ENCODE measurements at places on chromosomes 5 and 9.

GRCh38 chr5:158570502-158570901 lies 529.2 kb downstream of the EBF1 start:
- DNase-seq: no peak

- DNase-seq: no peak
Observed at GRCh38 chr9:13952906-13953305, 361.0 kb downstream of the NFIB start.

DNA sequence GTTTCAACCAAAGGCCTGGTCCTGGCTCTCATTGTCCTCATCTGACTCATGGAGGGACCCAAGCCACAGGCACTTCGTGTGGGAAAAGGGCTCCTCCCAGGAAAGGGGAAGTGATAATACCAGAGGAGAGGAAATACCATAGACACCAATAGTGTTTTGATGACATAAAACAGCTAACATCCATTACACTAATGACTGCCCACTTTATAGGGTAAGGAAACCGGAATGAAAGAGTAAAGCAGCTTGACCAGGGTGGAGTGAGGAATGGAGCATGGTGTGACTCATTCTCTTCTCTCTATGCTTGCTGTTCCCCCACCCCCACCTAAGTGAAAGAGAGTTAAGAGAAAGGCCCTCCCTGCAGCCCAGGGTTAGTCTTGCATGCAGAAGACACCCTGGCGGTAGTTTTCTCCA lies 67.4 kb upstream of the HRH2 start:
- DNase-seq: no peak

DNA sequence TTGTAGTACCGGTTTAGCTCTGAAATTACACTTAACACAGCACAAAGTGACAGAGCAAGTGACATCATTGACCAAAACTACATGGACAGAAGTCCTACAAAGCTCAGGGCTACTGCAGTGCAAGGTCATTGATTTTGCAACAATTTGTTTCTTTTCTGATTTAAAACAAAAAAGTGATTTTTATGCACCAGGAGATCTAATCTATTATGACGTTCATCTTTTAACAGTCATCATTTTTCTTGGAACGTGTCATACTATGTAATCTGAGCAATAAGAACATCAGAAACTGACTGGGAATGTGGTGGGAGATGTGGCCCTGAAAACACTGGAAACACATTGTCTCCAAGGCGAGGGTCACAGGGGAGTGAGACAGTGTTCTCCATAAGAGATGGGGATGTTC lies 17.4 kb upstream of the ZFAND5 start:
- DNase-seq: no peak

DNA sequence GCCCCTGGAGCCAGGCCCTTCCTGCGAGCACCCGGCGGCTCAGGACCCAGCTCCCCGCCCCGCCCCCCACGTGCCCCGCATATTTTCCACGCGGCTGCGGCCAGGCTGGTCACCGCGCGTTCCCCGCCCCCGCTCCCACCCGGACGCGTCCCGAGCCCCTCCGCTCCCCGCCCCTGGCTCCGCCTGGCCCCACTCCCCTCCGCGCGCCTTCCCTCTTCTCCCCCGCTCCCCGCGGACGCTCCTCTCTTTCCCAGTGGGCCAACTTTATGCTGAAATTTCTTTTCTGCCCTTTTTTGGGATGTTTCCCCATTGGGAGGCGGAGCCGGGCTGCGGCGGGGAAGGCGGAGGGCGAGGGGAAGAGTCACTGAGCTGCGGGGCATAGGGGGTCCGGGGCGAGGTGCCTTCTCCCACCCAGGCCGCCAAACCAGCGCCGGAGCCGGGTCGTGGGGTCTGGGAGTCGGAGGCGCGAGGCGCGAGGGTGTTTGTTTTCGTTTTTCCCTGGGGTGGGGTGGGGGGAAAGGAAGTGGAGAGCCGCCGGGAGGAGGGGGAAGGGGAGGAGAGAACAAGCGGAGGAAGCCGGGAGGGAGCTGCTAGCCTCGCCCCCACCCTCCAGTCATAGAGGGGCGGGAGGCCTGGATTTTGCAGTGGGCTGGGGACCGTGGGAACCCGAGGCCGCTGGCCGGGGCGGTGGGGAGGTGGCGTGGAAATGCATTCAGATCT lies 1.0 kb upstream of the TPM2 start:
- DNase-seq: no peak

DNA sequence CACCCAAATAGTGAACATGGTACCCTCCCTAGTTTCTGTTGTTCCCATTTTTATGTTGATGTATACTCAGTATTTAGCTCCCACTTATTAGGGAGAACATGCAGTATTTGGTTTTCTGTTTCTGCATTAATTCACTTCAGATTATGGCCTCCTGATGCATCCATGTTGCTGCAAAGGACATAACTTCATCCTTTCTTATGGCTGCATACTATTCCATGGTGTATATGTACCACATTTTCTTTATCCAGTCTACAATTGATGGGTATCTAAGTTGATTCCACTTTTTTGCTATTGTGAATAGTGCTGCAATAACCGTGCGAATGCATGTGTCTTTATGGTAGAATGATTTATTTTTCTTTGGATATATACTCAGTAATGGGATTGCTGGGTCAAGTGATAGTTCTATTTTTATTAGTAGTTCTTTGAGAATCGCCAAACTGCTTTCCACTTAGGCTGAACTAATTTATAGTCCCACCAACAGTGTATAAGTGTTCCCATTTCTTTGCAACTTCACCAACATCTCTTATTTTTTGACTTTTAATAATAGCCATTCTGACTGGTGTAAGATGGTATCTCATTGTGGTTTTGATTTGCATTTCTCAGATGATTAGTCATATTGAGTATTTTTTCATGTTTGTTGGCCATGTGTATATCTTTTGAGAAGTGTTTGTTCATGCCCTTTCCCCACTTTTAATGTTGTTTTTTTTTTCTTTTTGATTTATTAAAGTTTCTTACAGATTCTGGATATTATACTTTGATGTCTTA lies 79.6 kb downstream of the SMIM15 start:
- no peak for DNase-seq

GRCh38 chr5:61575103-61575502 lies 243.0 kb downstream of the ZSWIM6 start:
- DNase-seq: no peak

GRCh38 chr5:59272809-59273427 lies 620.6 kb downstream of the PDE4D start:
- DNase-seq: no peak

DNA sequence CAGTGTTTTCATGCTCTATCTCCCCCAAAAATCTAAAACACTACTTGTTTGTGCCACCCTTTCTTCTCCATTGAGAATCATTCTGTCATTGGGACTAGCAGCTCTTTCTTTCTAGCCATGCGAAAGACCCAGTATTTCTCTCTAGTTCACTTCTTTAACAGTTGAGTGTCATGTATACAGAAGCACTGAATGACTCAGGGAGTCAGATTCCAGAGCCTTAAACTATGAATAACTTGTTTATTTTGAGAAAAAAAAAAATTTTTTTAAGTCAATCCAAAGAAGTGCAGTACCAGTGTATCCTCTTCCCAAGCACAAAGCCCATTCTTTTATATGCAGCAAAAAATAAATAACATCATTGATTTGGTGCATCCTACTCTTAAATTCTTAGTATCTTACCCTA lies 415.4 kb upstream of the GRAMD2B start:
- no peak for DNase-seq

- no peak for DNase-seq
Observed at GRCh38 chr9:127862075-127863011, 7.9 kb upstream of the ENG start.

DNA sequence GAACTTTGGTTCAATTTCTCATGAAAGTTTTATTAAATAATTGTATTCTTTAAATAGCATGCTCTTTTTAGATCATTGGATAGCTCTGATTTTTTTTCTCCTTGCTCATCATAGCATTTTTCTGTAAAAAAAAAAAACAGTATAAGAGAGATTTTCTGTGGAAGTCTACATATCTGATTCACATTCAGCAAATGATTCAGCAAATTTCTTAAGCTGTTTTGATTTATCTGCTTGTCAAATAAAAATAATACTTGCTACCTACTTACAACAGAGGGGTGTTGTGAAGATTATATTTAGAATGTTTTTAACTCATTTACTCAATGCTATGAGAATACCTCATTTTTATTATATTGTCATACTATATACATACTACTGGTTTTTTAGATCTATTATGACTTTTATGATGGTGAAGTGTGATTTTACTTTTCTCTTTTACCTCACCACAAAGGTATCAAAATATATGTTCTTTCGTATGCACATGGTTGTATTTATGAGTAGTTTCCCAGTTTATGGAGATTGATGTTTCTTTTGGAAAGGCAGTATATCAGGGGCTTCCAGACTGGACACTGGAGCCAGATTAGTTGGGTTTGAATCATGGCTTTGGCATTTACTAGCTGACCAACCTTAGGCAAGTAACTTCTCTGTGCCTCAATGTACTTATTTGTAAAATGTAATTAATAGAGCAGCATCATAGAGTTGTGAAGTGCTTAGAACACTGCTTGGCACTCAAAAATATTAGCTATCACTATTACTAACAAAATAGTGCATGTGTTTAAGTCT lies 25.5 kb downstream of the TNPO1 start:
- no peak for DNase-seq

GRCh38 chr5:6391151-6391550 lies 12.8 kb upstream of the MED10 start:
- DNase-seq: no peak

DNA sequence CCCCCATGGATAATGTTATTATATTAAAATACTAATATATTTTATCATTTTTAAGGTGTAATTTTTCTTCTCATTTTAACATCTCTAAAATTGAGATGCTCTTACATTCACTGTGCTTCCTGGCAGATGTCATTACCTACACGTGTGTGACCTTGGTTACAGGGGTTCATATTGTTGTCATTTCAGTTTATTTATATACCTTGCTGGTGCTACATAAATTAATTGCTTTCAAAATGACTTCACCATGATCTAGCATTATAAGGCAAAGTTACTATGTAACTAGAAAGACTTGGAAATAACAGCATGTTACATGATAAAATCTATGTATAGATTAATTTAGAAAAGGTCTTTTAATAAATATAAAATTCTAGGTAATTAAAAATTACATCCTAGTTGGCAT lies 60.9 kb downstream of the ARHGEF28 start:
- DNase-seq: no peak

DNA sequence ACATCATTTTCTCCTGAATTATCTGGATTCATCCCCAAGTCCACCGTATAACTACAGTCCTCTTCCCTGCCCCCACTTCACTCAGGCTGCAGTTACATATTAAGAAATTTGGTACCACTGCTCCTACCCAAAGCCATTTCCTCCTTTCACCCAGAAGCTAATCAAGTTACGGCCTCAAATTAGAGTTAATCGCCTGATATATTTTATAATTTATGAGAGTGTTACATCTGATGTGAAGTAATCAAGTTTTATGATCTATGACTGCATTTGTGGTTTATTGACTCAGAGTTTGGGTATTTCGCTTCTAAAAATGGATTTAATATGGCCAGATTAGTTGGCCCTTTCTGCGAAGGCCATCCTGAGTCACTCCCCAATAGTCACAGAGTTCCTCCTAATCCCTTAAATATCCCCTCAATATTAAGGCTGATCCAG lies 223.6 kb upstream of the KIF2A start:
- peak; percentile 9 for DNase-seq

- DNase-seq: no peak
Observed at GRCh38 chr9:120928015-120928482, 1.5 kb upstream of the TRAF1 start.

GRCh38 chr5:35308421-35308820 lies 78.1 kb upstream of the PRLR start:
- no peak for DNase-seq

DNA sequence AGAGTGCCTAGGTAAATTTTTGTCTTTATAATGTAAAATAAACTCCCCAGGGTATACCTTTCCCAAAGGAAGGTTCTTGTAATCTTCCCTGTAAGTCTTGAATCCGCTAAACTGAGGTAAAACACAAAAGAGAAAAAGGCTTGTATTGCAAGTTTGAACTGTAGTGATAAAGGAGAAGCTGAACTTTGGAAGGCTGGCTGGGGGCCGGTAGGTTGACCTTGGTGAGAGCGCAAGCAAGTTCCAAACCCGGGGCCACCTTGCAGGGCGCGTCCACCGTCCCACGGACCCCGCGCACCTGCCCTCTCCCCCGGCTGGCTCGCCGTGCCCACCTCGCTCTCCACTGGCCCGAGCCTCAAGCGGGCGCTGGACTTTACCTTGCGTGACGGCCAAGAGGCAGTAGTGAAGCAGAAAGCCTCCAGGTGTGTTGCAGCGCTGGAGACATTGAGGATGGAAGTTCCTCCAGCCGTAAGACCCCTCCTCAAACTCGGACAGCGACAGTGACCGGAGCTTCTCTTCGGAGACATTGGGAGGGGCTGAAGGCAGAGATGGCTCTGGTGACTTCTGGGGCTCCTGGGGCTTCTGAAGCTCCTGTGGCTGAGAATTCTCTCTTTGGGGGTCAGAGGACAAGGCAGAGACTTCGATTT lies 428 bp downstream of the SLCO4C1 start:
- DNase-seq: peak; percentile 14

GRCh38 chr5:122165559-122166078 lies 36.3 kb downstream of the ZNF474 start:
- DNase-seq: no peak

DNA sequence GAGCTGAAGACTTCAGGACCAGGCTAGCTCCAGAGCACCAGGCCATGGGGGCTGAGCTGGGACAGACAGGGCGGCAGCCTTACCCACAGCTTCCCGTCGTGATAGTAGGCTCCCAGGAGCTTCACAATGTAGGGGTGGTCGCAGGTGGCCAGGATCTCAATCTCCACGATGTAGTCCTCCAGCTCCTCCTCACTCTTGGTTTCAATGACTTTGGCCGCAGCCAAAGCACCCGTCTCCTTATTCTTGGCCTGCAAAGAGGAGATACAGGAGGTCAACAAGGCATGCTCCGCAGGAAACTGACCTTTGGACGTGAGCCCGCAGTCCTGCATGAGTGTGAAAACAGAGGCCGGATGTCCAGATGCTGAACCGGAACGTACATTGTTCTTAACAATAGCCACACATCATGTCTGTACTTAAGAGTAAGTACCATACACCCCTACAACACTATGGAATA lies 31.5 kb downstream of the STK10 start:
- DNase-seq: no peak

DNA sequence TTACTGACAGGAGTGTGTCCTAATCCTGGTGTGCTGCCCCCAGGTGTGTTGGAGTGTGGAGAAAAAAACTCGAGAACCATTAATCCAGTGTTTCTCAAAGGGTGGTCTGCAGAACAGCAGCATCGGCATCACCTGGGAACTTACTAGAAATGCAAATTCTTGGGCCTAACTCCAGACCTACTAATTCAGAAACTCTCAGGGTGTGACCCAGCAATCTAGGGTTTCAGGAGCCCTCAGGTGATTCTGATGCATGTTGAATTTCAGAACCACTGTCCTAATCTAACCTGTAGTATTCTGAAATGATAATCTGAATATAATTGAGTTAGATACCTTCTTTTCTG lies 30.0 kb upstream of the IL6ST start:
- no peak for DNase-seq

Measured in renal pelvis (tissue), 12 donors.